ENCODE measurements at places on chromosomes 16 and 17.

DNA sequence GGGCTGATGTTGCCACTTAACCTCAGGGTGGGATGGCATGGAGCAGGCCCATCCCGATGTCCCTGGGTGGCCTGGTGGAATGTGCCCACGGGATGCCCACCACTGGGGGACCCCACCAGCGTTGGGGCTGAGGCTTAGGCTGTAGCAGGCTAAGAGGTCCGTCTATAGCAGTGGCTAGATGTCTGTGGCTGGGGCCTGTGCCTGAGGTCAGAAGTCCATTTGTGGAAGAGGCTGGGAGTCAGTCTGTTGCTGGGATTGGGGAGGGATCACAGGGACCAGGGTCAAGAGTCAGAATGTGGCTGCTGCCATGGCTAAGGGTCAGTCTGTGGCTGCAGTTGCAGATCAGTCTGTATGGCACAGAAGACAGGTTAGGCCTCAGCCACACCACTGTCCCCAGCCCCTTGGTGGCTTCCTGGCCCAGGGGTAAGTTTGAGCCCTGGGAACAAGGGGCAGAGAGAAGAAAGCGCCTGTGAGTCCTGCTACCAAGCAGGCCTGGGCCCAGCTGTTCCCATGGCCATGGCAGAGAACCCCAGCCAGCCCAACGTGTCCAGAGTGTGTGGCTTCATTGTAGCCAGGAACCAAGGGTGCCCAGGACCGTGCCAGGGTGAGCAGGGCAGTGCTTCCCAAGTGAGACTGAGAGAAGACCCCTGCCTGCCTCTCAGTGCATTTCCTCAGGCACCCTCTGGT is 35.7 kb downstream of the RAI1 start:
- no peak for DNase-seq

DNA sequence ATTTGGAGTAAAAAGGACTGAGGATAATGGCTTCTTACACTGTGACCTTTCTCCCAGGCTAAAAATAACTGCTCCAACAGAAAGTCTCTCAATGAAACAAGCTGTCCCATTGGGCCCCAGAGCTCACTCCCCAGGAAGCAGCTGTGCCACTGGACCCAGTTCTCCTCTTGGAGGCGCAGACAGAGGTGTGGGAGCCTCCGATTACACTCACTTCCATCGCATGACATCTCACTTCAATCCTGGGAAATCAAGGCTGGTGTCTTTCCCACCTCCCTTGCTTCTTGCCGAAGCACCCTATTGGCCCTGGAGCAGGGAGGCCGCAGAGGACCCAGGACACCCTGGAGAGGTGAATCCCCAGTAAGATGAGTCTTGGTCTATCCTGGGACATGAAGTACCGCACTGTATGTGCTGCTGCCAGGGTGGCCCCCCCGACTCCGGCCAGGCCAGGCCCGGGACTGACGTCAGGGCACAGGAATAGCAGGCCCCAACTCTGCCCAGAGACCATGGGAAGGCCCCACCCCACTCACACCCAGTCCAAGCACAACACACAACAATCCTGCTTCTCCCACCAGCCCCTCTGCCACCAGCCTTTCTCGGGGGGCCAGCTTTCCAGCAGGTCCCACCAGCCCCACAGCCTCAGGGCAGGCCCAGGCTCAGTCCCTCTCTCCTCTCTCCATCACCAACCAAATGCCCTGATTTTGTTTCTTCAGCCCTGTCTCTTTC is 29.5 kb downstream of the SRL start:
- DNase-seq: no peak

- DNase-seq: no peak
These were observed 11.2 kb upstream of the MTSS2 start for GRCh38 chr16:70696952-70697593.

DNA sequence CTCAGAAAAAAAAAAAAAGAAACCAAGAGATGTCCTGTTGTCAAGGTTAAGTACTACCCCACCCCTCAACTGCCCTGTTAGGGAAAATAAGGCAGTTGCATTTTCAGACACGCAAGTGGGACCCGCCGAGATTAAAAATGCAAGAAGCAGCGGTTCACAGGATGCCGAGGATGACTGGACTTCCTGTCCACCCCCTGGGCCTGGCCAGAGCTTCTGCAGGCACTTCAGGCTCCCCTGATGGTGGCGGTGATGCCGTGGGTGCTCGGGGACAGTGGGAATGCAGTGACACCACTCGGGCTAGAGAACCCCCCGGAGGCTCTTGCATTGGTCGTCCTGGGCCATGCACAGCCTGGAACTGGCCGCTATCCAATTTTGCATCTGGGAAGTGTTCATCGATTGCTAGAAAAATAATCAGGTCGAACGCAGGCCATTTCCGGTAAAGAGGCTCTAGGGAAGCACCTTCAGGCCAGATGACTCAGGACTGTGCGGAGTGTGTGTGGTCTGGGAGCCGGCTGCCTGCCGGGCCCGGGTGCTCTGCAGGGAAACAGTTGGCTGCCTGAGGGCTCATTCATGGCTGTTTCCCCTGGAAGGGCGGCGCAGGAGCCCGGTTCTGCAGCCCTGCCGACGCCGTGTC is 13.4 kb upstream of the CRISPLD2 start:
- no peak for DNase-seq

- no peak for DNase-seq
These were observed 11.5 kb downstream of the CDH13 start for GRCh38 chr16:82638095-82638798.

GRCh38 chr17:45143767-45144198 is 4.5 kb upstream of the HEXIM1 start:
- no peak for DNase-seq

- no peak for DNase-seq
These were observed 17.8 kb downstream of the SERPINF1 start for GRCh38 chr17:1779571-1780131.

DNA sequence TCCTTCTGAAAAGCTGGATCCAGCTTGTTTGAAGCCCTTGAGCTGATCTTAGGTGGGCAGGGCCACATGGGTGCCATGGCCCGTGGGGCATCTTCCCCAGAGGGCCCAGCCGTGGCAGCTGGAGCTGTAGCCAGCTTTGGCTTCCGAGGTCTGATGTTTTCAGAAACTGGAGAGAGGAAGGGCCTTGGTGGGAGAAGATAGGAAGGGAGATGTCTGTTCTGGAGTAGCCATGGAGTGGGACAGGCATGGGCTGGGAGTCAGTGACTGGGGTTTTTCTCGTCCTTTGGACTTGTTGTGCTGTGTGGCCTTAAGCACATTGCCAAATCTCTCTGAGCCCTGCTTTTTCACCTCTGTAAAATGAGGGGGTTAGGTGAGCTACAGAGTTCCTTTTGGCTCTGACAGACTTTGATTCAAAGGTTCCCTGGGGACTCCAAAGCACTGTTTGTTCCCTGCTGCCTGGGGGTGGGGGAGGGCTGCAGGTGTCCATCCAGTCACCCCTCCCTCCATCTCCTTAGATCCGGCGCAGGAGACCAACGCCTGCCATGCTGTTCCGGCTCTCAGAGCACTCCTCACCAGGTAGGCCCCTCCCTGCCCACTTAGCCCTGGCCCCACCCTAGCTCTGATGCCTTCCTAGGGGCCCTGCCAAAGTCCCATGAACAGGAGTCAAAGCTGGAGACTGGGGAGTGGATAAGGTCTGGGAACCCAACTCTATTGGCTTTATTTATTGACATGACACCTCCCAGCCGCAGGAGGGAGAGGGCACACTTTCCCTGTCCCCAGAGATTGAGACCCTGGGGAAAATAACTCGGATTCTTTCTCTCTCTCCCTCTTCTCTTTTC is 2.1 kb downstream of the PPP1R1B start:
- no peak for DNase-seq

DNA sequence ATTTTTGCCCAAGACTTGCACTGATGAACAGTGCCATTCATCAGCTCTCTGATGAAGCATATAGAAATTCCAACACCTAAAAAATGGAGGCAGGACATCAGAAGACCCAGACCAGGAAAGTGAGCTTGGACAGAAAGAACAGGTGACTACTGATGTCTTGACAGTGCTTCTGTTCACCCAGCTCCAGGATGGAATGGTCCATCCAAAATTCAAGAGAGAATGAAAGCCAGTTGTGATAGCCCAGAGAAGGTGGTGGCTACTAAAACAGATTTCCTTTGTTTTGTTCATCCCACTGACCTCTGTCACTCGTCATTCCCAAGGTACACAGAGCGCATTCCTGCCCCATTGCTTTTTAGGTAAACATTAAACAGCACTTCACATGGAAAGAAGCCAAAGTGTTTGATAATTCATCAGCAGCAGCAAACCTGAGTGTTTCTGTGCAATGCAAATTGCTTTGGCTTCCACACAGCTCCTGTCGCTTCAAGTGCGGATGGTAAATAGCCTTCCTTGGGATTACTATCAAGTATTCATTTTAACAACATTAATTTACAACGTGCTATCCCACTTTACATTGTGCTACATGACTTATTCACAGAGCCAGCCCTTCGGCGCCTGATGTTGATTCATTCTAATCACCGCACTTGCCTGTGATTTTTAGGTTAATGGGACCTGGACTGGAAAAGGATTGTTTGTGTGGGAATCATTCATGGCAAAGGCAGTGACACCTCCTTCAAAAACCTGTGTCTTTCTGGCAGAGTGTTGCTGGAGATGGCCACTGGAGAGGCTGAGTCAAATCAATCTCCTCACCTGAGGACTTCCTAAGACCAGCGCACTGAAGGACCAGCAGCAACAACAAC is 65.1 kb upstream of the TOX3 start:
- no peak for DNase-seq

- DNase-seq: no peak
These were observed 5.8 kb downstream of the PPY start for GRCh38 chr17:43936434-43936833.

- DNase-seq: no peak
These were observed 2.8 kb upstream of the ACSF3 start for GRCh38 chr16:89090669-89091426.

- DNase-seq: no peak
These were observed 133.1 kb downstream of the ANKRD11 start for GRCh38 chr16:89357055-89357816.

DNA sequence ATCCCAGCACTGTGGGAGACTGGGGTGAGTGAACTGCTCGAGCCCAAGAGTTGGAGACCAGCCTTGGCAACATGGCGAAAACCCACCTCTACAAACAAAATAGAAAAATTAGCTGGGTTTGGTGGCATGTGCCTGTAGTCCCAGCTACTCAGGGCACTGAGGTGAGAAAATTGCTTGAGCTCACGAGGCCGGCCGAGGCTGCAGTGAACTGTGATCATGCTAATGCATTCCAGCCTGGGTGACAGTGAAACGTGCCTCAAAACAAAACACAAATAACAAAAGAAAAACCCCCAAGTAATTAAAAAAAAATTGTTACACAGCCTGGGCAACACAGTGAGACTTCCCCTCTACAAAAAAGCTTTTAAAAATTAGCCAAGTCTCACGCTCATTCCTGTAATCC is 5.0 kb downstream of the CCDC47 start:
- no peak for DNase-seq

DNA sequence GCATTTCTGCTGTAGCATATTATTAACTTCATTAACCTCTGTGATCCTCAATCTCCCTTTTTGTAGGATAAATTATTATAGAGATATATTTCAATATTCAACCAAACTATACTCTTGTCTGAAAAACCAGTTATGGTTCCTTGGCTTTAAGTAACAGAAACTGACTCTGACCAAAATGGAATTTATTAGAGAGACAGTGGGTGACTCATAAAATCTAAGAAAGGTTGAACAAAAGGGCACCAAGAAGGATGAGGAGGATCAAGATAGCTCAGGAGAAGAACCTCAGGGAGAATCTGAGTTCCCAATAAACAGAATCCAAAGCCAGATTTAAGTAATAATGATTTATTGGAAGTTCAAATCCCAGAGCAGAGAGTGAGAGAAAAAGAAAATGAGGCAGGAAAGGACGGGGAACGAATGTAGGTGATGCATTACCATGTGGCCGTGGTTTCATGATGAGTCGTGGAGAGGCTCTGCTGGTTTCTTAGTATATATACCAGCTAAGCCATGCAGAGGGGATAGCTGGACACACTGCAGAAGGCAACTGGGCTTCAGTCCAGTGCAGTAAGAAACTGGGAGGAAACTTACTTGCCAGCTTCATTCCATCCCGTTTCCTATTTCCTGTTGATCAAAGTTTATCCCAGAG is 151.5 kb upstream of the GOT2 start:
- DNase-seq: no peak

GRCh38 chr16:79041206-79041605 is 559.3 kb downstream of the MAF start:
- no peak for DNase-seq

DNA sequence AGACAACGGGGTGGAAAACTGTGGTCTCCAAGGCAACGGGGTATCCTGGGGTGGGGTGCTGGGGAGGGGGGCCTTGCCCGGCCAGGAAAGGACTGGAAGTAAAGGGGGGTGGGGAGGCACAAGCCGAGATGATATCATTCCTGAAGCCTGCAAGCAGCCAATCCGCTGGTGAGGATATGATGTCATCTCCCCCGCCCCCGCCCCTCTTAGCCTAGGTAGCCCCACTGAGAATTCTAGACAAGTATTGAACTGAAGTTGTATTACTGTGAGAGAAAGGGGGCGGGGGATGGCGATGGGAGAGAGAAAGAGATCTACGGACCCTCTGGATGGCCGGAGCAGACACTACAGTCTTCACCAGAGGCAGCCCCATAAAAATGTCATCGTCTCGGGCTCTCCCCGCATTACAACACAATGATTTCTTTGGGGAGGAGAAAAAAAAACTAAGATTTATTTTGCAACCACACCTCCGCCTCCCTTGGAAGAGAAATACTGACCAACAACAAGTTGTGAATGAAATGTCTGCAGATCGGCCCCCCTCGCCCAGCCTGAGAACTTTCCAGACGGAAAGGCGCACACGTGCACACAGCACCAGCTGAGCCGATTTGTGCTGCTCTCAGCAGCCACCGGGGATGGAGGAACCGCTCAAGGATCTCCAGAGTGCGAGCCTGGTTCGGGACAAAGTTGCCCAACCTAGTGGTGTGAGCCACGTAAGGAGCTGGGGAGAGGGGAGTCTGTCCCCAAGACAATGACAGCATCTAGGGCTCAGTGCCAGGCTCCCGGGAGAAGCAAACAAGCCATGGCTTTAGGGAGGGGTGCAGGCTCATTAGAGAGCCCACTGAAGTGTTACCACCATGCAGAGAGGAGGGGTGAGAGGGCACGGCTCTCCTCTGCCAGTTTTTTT is 222.1 kb downstream of the SOX9 start:
- DNase-seq: no peak

DNA sequence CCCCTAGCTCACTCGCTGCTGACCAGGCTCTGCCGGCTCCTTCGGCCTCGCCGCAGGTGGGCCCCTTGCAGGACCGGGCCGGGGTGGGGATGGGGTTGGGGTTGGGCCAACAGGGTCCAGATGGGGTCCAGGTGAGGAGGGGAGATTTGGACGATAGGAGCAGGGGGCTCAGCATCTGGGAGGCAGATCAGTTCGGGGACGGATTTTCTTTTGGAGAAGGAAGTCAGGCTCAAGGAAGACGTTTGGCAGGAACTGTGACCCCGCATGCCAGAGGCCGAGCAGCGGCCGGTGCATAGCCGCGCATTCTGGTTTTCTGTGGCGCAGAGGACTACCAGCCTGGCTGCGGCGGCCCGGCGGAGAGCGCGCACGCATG is 845 bp upstream of the ALDOA start:
- no peak for DNase-seq

- no peak for DNase-seq
These were observed 13.8 kb downstream of the IGSF6 start for GRCh38 chr16:21638573-21638975.

Measured in stimulated activated effector memory CD8-positive, alpha-beta T cell treated with anti-CD3 and anti-CD28 coated beads, Interleukin-12 subunit alpha, Interleukin-12 subunit beta, amount 100 ng/mL, for 72 hours (primary cell).